ENCODE measurements at places on chromosomes 2 and 18.

DNA sequence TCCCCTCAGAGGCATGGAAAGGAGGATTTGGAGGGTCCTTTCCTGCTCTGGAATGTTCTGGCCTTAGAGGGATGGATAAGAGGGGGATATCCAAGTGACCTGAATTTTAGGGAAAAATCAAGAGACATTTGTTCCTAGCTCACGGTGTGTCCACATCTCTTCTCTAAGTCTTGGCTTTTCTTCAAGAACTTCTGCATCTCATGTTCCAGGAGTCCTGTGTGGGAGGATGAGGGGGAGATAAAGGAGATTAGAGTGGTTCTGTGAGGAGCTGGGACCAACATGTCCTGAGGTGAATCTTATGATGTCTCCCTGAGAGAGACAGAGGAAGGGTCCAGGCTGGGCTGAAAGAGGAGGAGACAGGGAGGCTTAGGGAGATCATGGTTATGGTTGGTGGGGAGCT lies 11.7 kb downstream of the EMX1 start:
- DNase-seq: no peak

DNA sequence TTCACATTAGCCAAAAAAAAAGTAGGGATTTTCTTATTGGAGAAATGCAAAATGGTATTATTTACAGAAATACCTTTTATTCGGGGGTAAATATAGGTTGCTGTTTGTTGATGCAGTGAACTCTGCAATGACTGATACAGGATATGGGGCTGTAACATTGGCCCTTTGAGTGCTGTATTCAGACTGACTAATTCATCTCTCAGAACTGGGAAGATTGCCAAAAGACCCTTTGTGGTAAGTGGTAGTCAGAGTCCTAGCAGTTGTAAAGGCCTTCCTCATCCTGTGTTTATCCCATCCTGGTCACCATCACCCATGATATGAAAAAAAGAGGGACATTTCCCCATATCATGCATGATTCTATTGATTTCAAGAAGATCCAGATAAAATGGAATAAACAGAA lies 14.0 kb upstream of the DCC start:
- no peak for DNase-seq

DNA sequence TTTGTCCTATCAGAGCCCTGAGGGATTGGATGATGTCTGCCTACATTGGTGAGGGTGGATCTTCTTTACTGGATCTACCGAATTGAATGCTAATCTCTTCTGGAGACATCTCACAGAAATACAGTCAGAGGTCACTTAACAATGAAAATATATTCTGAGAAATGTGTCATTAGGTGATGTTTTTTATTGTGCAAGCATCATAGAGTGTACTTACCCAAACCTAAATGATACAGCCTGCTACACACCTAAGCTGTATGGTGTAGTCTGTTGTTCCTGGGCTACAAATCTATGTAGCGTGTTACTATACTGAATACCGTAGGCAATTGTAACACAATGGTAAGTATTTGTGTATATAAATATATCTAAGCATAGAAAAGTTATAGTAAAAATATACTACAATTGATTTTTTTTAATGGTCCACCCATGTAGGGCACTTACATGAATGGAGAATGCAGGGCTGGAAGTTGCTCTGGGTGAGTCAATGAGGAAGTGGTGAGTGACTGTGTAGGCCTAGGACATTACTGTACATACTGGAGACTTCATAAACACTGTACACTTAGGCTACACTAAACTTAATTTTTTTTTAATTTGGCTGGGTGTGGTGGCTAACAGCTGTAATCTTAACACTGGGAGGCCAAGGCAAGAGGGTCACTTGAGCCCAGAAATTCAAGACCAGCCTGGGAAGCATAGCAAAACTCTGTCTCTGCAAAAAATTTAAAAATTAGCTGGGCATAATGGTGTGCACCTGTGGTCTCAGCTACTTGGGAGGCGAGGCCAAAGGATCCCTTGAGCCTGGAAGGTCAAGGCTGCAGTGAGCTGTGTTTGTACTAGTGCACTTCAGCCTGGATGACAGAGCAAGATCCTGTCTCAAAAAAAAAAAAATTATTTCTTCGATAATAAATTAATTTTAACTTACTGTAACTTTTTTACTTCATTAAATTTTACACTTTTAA lies 226.3 kb upstream of the UBE2E3 start:
- no peak for DNase-seq

DNA sequence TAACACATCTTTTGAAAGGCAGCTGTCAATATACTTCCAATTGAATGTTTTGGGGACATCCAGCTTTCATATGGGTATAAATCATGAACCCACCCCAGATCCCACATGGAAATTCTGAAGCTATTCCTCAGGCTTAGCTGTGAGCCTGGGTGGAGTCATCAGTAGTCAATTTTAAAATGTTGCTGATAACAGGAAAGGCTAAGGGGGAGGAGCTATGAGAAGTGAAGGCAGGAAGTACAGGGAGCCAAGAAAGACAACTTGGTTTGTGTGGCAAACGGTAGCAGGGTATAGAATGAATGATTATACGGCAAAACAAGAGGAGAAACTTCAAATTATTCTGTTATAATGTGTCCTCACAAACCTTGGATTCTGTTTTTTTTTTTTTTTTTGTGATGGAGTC lies 108.6 kb downstream of the QPCT start:
- DNase-seq: no peak

GRCh38 chr2:123916531-123916930 lies 108.6 kb upstream of the CNTNAP5 start:
- DNase-seq: no peak

DNA sequence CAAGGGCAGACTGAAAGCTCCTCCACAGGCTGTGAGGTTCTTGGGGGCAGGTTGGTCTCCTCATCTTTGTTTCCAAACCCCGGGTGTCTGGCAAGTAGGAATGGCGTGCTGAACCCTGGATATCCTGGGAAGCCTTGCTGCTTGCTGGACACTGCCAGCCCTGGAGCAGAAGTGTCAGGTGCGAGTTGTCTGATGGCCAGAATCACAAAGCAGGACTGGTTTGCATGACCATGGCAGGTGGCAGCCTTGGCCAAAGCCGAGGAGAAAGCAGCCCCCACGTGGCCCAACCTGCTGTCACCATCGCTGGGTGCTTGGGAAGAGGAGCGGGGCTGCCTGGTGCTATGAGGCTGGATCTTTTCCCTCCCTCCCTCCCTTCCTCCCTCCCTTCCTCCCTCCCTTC lies 309.5 kb upstream of the HS6ST1 start:
- no peak for DNase-seq

GRCh38 chr18:35519148-35519899 lies 21.6 kb upstream of the INO80C start:
- DNase-seq: no peak

GRCh38 chr2:16255120-16255519 lies 314.8 kb downstream of the MYCN start:
- DNase-seq: no peak

DNA sequence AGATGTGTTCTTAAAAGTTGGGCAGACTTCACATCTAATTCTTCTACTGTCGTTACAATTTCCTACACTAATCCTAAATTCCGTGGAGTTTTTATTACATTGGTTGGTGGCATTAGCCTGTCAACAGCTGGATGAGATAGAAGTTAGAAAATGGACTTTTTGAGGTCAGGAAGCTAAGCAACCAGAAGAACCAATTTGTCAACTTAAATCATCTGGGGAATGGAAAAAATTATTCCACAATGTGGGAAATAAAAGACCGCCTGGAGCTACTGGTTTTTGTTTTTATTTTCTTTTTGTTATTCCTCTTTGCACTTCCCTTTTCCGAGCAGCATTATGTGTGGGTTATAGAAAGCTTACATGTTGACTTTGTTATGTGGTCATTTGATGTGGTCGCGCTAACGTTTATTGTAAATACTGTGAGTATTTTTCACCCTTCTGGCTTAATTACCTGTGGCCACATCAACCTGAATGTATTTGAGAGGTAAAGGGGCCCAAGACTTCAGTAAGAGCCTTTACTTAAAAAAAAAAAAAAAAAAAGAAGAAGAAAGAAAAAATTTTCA lies 75.3 kb downstream of the PTPRM start:
- no peak for DNase-seq

GRCh38 chr2:127700527-127701192 lies 637 bp upstream of the SFT2D3 start:
- DNase-seq: peak; percentile 69

DNA sequence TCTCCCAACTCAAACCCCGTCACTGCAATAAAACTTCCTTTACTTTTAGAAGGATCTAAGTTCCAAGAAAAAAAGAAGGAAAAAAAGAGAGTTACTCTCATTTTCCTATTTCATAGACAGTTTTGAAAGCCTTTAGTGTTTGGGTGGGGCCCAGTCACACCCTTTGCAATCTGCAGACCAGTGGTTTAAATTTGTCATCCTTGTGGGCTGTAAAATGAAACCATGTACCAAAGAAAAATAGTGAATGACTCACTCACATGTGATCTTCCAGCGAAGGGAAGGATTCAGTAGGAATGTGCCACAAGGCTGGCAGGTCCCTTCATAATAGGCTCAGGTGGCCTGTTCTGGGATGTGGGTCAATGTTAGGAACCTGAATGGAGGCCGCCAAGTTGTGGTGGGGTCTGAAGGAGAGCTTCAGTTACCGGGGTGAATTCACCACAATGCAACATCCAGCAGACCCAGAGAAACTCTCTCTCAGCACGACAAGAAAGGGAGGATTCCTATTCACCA lies 28.3 kb downstream of the ANXA4 start:
- no peak for DNase-seq

DNA sequence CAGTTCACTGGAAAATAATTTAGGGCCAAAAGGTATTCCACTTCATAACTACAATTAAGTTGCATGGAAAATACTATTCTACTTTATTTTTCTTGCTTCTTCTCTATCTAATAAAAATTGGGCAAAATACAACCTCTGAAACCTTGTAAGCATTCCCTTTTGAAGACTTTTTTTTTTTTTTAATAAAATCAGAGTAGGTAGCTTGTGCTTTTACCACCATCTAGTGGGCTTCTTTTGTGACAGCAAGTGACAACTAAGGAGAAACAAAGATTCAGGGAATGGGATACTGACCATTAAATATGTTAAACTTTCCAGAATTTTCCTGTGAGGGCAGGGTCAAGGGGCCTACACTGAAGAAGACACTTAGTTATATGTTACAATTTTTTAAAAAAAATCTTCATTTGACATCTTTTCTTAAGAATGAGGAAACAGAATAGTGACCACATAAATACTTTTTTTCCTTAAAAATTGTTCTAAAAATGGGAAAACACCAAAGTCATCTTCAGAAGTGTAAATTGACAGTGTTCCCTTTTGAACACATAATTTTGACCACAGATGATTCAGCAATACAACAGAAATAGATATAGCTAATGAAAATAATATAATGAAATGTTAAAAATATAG lies 1183.2 kb upstream of the ACVR2A start:
- peak; percentile 2 for DNase-seq

DNA sequence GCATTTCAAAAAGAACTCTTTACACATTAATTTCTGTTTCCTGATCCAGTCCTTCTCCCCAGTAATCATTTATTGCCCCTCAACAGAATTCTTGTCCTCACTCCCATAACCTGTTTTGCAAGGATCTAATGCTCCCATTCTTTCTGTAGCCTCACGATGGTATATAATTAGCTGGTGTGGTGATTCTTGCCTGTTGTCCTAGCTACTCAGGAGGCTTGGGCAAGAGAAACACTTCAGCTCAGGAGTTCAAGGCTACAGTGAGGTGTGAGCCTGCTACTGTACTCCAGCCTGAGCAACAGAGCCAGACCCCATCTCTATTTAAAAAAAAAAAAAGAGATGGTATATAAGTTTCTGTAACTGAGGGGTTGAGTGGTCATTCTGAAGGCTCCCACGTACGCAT lies 7.7 kb upstream of the TRAPPC8 start:
- no peak for DNase-seq

GRCh38 chr2:231199219-231199618 lies 788 bp downstream of the ARMC9 start:
- DNase-seq: no peak

DNA sequence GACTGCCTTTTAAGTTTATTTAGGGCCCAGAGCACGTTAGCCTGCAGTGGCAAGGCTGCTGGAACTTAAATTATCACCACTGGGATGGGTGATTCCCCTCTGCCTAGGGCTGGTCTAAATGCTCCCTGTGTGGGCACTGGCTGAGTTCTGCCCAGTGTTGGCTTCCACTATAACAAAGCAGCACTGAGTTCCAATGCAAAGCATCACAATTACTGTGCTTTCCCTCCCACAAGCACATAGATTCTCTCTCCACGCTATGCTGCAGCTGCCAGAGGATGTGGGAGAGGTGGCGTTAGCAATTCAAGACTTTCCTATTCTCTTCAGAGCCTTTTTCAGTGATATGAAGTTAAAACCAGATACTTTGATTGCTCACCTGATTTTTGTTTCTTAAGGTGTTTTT lies 328.9 kb upstream of the DDX18 start:
- no peak for DNase-seq

DNA sequence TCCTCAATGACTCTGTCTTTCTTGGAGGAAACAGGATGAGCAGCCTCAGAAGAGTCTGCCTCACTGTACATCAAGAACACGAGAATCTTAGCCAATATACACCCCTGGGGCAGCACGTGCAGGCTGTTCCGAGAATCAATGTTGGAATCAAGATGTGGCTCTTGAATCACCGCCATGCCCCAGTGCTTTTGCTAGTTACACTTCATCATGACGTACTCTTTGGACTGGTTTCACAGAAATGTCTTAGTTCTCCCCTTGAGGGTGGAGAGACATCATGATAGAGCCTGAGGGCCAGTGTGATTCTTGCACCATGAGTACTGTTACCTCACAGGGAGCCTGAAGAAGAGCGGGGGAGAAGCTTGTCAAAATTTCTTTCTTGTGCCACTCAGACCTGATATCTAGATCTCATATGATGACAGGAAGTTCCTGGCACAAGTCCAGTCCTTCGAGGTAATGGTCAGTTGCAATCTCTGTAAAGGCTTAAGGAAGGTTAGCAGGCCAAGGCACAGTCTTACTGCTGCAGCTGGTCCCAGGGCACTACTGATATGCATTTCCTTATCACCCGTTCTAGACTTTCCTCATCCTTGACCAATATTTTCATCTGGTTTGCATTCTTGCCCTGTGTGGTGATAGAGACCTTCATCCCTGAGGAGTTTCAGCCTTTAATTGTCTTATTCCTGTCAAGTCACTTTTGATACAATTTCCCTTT lies 28.2 kb upstream of the STAT4 start:
- DNase-seq: no peak

DNA sequence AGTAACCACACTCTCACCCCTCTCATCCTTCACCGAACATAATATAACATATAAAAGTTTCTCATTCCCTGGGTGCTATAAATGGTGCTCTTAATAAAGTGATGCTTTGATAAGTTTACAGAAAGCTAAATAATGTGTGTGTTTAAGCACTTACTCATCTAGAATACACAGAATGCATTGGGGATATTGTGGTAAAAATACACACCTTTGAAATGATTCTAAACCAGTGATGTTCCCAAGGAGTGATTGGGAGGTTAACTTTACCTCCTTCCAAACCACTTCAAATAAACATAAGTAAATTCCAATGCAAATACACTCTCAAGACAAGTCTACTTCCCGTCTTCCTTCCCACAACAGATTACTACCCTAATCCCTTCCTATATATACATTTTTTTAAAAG lies 85.3 kb upstream of the TWSG1 start:
- DNase-seq: no peak

DNA sequence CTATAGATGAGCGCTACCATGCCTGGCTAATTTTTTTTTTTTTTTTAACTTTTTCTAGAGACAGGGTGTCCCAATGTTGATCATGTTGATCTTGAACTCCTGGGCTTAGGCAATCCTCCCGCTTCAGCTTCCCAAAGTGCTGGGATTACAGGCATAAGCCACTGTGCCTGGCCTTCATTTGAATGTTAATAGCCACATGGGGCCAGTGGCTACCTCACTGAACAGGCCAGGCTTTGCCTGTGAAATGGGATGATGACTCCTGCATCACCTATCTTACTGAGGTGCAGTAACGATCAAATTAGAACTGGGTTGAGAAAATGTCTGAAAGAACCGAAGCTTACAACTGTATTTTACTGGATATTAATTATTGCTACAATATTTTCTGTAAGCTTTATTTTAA lies 278.7 kb downstream of the TCF4 start:
- DNase-seq: no peak
